ENCODE measurements at places on chromosomes 2 and 18. TPM values are rescaled to one million over a fixed set of nuclear protein-coding genes. Genes with fewer than 3 reads are reported as not detected.

NEU4 gene
- total RNA-seq, result not detected

DCDC2C gene
- not detected for total RNA-seq

RAMP1 gene
- not detected for total RNA-seq

GPR55 gene
- under 0.01 TPM for total RNA-seq

FTCDNL1 gene
- 1.8 TPM for total RNA-seq

TMEM247 gene
- not detected for total RNA-seq

OSBPL6 gene
- 4.1 TPM for total RNA-seq

HOXD4 gene
- 2.0 TPM for total RNA-seq
